Breast epithelium (tissue), 4 donors: ENCODE measurements at places on chromosomes 11 and 22. TPM values are rescaled to one million over a fixed set of nuclear protein-coding genes. Genes with fewer than 3 reads are reported as not detected.

- no peak for DNase-seq
Observed at GRCh38 chr11:23423104-23423503, 562.8 kb upstream of the CCDC179 start.

DNA sequence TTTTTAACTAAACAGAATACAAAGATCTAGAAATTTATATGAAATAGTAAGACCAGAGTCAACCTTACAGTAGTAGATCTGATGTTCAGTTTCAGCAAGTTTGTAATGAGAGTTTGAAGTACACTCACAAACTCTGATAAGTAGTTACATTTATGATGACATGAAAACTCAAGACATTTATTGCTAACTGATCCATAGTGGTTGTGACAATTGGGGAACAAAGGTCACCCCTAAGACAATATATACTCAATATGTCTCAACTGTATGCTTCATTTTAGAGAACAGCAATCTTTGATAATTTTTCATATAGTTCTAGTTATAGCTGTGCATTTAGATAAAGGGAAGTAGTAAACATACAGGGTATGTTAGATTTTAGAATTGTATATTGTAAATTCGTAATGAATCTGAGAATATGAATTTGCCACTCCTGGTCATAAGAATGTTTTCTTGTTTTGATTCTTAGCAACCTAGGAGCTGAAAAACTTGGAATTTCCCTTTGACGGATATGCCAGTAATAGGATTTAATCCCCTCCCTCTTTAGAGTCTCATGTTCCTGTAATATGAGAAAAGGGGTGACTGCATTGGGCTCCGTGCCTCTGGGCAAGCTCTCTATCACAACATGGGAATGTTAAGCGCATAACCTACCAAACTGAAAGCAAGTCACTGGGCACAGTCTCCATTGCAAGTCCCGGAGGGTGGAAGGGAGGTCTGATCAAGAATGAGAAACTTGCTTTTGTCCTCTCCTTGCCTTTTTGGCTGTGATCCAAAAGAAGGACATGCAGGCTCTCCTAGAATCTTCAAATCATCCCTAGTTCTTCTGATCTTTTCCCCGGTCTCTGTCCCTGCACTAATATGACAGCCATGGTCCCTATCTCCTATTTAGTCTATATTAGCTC lies 11.4 kb downstream of the OR10D3 start:
- DNase-seq = no peak

DNA sequence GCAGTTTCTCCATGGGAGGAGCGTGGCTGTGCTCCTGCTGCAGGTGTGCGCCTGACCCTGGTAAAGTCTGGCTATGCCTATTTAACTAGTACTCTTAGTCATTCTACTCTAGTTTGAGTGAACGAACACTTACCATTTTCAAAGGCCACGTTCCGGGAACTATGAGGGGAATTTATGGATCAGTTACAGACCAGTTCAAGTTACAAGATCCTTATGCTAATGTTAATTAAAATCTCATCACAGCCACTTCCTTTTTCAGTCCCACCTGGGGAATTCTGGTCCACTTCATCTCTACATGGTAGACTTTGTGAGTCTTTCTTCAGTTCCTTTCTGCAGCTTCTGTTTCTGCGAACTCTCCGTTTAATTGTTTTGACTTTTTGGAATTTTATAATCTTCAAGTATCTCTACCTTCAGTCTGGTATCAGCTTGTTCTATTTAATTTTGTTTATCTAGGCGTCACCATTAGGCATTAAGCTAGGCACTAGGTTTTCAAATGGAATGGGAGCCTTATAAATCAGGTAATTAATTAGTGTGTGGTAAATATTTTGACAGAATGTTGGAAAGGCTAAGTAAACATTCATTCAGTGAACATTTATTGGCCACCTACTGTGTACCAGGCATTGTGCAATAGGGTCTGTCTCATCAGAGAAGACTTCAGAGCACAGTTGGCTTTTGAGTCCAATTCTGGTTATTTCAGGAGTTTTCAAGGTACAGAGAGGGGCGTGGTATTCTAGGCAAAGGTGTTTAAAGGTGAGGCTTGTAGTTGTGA lies 78.9 kb downstream of the GRK3 start:
- no peak for DNase-seq

DNA sequence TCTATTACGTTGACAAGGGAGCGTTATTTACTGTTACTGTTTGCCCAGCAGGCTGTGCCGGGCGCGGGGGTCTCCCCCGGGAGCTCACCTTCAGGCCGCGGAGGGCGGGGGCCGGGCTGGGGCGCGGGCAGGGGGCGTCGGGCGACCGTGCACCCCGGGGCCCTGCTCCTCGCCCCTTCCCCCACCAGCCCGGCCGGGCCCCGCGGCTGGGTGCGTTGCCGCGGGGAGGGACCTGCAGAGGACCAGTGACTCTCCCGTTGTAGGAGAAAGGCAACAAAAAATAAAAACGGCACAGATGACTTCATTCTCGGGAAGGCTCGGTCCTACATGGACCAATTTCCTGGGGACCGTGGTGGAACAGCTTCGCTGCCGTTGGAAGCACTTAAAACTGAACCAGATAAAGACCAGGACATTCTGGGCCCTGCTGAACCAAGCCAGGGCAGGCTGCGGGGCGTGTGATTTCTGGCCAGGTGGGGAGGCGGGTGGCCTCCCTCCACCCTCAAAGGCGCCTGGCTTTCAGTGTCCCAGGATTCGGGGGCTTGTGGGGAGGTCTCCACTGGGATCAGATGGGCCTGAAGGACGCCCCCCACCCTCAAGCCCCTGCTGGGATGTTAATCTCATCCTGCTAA lies 57.4 kb downstream of the IGLL1 start:
- no peak for DNase-seq

DNA sequence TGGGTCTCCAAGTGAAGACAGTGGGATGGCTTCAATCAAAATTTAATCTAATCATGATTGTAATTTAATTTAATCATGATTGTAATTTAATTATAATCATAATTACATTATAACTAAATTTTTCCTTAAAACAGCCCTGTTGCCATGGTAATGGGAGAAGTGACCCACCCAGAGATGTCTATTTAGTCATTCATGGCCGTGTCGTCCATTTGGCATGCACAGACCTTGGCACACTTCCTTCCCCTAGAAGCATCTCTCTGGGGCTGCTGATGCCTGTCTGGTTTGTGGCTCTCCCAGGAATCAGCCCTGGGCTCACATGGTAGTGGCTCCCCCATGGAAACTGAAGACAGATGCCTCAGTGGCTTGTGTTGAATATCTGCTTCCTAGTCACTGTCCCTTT lies 27.0 kb downstream of the P4HA3 start:
- DNase-seq = no peak

DNA sequence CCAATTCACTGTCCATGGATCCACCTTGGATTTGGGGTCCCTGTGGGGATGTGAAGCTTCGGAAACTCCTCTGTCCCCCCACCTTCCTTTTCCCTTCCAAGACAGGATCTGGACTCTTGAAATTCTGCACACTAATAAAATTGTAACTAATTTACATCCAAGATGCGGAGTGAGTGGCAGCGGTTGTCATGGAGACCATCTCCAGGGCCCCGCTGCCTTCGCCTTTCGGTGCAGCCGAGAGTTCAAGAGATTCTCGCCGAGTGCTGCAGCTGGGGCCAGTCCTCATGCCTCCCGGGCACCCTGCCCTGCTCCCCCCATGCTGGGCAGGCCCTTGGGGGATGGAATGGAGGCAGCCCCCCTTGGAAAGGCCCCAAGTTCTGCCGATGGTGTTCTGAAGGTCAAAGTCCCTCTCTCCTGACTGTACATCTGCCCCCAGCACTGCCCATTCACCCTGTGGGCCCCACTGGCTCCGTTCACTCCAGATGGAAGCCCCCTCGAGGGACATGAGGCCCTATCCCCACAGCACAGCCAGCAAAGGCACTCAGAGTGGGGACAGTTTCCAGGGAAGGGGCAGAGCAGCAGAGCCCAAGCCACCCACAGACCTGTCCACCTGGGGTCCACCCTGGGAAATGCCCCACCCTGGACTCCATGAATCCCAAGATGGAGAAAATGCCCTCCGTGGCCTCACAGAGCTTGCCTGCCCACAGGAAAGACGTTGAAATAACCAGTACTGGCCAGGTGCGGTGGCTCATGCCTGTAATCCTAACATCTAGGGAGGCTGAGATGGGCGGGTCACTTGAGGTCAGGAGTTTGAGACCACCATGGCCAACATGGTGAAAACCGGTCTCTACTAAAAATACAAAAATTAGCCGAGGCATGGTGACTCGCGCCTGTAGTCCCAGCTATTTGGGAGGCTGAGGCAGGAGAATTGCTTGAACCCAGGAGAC lies 25.9 kb downstream of the IGLL1 start:
- DNase-seq = no peak

GRCh38 chr11:13963949-13964770 lies 1.6 kb downstream of the SPON1 start:
- DNase-seq = no peak

- DNase-seq = no peak
Observed at GRCh38 chr11:57413681-57414080, 13.2 kb downstream of the SLC43A3 start.

DNA sequence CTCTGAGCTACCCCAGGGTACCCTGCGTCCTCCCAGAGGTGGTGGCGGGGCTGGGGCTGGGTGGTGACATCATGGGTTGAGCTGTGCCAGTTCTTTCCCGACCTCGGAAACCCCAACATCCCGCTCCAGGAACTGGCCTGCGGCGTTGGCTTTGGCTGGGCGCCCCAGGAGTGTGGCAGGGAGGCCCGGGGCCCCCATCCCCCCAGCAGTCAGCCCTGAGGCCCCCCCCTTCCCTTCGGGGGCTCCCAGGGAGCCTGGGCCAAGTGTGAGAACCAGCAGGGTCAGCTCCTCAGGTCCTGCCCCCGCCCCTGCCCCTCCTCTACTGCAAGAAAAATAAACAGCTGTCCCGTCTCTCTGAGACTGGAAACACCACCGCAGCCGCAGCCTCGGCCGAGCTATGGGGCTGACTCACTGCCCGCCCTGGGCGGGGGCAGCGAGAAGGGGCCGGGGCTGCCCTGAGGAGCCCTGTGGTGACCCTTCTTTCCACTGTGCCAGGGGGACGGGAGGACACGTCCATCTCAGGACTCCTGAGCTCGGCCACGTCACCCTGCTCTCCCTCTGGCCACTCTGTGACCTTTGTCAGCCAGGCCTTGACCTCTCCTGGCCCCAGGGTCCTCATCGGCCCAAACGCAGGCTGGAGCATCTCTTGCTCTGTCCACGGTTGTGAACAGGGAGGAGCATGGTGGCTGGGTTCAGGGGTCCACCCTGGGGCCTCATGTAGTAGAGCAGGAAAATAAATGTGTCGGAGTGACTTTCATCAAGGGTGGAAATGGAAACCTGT lies 73.4 kb downstream of the WNT7B start:
- peak; percentile 83 for DNase-seq

DNA sequence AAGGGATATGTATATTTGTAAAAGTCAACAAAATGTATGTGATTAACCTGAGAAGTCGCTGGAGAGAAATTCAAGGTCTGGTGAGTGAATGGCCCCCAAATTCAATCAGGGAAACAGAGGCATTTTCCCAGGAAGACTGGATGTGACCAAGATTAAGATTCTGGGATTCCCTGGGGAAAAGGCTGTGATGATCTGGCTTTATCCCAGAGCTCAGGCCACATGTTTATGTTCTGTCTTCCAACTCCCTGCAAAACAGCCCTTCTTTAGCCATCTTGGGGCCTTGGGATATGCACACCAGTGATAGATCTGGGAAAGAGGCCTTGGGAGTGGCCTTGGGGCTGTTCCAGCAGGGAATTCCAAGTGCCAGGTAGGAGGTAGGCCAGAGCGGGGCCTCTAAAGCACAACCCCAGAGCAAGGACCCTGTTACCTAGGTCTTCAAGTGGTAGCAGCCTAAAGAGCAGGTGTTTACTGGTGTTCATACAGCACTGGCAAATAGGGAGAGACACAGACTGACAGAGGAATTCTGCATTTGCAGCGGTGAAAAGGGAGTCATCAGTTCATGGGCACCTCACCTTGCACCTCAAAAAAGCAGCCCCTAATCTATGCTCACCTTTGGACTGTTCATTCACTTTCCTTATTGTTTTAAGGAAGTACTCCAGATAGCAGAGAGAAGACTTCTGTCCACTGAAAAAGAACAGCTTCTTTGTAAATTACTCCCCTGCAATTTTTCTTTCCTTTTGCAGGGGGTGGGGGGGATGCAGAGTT lies 312.4 kb downstream of the BUD13 start:
- no peak for DNase-seq

OR10D3 gene
- total RNA-seq = not detected

- DNase-seq = no peak
Observed at GRCh38 chr22:30398685-30399680, 2.2 kb downstream of the SEC14L2 start.

DNA sequence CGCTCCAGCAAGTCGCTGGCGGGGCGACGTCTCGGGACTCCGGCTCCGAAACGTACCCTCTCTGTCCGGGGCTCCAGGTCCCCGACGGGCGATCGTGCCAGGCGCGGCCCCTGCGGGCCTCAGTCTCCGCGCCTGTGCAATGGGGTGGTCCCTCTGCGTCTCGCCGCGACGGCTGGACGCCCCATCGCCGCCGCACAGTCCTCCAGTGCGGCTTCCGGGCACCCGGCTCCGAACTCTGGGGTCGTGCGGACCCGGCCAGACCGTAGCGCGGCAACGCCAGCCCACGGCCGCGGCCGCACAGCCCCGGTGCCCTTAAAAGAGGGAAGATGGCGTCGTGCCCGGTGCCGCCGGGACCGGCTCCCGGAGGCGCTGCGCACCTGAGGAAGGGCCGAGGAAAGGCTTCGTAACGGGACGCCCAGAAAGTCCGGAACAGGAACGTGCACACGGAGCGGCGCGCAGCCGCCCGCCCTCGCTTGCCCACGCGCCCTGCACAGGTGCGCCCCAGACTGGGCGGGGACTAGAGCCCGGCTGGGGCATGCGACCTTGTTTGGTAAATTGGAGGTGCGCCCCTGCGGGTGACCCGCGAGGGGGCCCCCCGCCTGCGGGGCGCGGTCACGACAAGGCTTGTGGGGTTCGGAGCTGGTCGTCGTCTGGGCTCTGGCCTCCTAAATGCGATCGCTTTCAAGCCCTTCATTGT lies 525 bp downstream of the BIK start:
- peak; percentile 35 for DNase-seq

DNA sequence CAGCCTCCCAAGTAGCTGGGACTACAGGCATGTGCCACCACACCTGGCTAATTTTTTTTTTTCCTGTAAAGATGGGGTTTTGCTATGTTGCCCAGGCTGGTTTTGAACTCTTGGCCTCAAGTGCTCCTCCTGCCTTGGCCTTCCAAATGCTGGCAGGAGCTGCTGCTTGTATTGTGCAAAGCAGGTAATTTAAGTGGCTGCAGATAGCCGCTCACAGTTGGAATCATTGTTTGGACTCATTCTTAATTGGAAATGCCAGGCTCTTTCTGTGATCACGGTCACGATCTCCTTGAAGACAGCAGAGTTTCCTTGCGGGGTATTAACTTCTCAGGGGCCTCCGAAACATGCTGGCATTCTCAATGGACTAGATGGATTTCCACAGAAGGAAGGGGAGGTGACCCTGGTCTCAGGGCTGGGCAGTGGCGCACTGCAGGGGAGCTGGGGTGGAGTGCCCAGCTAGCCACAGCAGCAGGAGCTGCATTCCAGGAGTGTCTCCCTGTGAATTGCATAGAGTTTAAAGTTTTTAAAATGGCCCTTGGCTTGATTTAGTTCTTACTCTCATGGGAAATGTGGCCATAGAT lies 136.1 kb downstream of the MORC2 start:
- DNase-seq = no peak
